ENCODE measurements at places on chromosomes 1 and 21.

- no peak for DNase-seq
These were observed 299.5 kb upstream of the FMN2 start for GRCh38 chr1:239792157-239792556.

DNA sequence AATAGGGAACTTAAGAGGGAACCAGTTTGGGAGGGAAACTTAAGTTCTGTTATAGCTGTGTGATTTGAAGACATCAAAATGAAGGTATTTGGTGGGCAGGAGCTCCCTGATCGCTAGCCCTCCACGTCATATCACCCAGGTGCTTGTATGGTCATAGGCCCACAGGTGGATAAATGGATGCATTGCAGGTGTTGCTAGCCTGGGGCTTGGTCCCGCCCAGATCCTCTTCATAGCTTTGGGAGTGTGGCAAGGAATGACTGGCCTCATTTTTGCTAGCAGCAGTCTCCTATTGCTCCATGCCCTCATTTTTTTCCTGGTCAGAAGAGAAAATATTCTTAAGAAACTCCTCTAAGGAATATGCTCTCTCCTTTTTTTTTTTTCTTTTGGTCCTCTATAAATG is 11.3 kb downstream of the GNPAT start:
- no peak for DNase-seq

DNA sequence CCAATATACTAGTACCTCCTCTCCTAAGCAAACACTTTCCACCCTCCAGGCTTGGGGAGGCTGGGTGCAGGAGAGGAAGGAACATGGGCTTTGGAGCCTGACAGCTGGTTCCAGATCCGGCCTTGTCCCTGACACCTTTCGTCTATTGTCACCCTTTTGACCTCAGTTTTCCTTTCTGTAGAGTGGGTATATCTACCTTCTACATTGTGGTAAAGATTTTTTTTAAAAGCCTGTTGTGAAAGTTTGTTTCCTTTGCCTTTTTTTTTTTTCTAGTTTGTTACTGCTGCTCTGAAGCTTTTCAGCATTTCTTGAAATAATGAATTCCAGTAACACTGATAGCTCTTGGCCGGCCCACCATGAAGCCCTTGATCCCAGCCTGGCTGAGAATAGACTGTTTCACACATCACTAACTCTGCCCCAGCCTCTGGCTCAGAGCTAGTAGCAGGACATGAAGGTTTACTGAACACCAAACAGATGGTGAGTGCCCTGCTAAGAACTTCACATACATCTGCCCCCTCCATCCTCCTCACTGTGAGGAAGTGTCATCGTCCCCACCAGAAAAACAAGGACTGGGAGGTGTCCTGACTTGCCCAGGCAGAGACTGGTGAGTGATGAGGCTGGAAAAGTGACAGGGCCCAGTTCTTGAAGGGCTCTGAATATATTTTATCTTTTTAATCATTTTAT is 33.0 kb upstream of the ID3 start:
- no peak for DNase-seq

GRCh38 chr1:7171168-7171567 is 385.9 kb downstream of the CAMTA1 start:
- no peak for DNase-seq

DNA sequence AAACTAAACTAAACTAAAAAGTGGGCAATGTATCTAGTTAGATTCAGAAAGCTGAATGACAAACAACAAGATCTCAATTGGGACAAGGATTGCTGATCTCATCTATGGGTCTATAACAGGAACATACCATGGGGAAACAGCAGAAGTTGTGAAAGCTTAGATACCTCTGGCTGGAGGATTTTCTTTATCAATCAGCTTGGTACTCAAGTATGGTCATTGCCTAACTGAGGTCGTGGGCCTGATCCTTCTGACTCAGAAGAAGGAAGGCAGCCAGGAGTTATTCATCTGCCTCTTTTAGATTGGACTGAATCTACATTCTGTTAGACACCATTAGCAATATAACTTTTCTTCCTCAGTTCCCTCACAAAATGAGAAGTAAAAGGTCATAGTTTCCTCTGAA is 39.7 kb downstream of the DNTTIP2 start:
- DNase-seq = no peak

DNA sequence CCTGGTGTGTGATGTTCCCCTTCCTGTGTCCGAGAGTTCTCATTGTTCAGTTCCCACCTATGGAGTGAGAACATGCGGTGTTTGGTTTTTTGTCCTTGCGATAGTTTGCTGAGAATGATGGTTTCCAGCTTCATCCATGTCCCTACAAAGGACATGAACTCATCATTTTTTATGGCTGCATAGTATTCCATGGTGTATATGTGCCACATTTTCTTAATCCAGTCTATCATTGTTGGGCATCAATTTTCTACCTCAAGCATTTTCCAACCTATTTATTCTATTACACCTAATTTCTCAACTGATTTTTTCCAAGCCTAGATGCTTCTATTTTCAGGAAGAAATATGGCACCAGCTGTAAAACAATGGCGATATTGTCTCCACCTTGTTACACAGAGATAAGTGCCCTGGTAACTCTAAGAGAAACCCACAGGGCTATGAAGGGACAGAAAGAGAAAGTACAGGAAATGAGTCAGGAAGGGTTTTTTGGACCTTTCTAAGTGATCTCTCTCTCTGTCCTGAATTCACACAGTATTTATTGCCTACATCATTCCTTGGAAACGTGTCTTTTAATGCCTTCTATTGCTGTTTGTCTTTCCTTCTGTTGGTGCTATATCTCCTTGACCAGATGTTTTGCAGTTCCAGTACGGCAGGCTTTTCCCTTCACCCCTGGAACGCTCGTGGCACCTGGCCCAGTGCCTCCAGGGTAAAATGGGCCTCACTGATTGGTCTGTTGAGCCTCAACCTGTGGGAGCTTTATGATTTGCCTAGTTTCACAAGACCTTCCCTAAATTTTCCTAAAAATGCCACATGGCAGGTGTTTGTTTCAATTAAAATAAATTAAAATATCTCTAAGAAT is 14.6 kb upstream of the JAK1 start:
- no peak for DNase-seq

- DNase-seq = no peak
These were observed 72.1 kb upstream of the SIM2 start for GRCh38 chr21:36626791-36627190.

DNA sequence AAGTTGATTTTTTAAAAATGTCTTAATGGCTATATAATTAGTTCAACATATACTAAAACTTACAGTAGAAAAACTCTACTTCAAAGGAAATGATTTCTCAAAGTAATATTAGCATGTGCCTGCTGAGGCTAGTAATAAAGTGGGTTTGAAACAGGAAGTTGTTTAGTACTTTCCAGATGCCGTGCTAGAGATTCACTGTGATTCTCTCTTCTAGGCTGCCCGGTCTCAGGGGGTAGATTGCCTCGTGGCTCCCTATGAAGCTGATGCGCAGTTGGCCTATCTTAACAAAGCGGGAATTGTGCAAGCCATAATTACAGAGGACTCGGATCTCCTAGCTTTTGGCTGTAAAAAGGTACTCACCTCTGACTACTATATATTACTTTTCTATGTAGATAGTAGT is 9.1 kb downstream of the EXO1 start:
- no peak for DNase-seq

DNA sequence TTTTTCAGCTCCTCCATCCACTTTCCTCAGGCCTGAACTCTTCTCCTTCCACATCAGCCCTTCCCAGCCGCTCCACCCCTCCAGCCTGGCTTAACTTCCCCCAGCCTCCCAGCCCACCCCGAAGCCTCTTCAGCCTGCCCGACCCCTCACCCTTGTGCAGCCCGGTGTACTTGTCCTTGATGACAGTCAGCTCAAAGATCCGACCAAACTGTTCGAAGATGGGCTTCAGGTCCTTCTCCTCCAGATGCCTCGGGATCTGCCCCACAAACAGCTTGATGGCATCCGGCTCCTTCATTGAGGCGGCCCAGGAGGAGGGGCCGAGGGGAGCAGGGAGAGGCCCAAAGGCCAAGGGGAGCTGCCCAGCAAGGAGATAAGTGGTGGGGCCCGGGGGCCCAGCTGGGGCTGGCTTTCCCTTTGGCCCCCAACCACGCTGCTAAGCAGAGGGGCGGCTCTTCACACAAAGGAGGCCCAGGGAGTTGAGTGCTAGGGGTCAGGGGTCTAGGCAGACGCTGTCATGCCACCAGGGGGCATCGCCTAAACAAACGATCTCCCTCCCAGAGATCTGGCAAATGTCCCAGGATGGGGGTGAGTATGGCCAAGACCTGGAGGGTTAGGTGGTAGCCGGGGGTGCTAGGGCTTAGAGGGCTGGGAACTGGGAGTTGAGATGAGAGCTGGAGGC is 738 bp downstream of the CELF3 start:
- DNase-seq = peak; percentile 30

DNA sequence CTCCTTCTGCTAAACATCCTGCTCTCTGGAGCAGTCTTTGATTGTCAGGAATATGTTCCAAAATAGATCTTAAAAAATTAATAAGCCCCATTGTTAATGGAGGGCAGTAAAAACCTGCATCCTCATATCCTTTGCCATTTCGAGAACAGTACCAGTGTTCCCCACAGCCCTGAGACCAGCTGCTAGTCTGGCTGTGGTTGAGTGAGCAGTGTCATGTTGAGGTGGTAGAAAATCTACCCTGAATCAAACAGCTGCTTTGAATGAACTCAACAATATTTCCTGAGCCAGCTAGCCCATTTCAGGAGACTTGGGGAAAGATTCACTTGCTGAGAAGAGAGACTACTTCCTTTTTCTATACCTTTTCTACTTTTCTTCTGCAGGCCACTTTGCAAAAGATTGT is 24.4 kb downstream of the FABP3 start:
- no peak for DNase-seq

GRCh38 chr1:153795330-153795837 is 20.2 kb downstream of the SLC27A3 start:
- DNase-seq = no peak

DNA sequence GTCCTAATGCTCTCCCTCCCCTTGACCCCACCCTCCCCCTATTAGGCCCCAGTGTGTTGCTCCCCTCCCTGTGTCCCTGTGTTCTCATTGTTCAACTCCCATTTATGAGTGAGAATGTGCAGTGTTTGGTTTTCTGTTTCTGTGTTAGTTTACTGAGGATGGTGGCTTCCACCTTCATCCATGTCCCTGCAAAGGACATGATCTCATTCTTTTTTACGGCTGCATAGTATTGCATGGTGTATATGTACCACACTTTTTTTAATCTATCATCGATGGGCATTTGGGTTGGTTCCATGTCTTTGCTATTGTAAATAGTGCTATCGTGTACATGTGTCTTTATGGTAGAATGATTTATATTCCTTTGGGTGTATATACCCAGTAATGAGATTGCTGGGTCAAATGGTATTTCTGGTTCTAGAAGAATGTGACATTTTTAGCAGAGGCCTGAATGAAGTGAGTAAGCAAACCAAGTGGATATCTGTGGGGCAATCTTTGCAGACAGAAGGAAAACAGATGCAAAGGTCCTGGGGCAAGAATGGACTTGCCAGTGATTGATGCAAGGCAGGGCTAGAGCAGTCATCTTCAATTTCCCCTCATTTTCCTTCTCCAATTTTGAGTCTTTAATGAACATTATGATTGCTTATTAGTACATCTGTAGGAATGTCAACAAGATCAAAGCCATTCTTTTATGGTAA is 50.2 kb downstream of the UBE4B start:
- DNase-seq = no peak

DNA sequence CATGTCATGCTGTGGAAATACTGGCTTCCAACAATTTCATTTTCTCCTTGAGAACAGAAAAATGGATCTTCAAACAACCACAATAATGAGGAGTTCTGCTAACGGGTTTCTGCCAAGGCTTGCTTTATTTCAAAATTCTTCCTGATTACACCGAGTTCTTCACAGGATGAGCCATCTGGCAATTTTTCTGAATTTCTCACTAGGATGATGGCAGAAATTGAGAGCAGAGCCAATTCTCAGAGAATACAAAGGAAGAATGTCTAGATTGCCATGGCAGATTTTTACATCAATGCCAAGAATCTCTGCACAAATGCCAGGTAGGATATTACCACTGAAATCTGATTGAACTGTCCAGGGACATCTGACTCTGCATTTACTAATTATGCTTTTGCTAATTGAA is 619.0 kb upstream of the CHRM3 start:
- DNase-seq = no peak

DNA sequence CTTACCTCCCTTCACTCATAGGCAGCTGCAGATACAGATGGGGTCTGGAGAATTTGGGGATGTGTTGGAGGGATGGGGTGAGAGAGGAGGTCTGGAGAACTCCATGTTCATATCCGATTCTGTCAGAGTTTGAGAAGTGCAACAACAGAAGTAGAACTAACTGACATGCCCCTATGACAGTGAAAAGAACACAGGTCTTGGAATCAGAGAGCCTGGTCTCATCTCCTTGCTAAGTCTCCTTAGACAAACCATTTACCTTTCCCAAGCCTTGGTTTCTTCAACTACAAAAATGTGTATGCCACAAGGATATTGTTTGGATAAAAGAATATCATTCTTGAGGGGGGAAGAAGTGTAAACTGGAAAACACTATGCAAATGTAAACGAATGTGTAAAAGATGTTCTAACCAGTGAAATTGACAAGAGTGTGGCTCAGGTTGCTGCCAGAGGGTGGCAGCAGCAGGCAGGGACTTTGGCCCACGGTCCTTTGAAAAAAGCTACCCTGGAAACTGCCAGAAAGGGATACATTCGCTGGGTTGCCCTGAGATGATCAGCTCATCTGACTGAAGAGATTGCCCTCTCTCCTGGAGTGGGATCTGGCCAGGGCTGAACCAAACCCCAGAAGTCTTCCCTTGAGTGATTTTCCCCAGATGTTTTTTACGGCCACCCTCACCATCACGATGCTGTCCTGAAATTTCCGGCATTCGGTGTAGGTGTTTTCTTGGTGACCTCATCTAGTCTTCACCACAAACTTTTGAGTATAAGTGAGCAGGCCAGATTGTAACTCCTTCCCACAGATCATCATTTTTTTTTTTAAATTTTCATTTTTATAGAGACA is 17.0 kb upstream of the CD2 start:
- peak; percentile 66 for DNase-seq

- no peak for DNase-seq
These were observed 31.0 kb upstream of the MAN1A2 start for GRCh38 chr1:117336088-117336817.

DNA sequence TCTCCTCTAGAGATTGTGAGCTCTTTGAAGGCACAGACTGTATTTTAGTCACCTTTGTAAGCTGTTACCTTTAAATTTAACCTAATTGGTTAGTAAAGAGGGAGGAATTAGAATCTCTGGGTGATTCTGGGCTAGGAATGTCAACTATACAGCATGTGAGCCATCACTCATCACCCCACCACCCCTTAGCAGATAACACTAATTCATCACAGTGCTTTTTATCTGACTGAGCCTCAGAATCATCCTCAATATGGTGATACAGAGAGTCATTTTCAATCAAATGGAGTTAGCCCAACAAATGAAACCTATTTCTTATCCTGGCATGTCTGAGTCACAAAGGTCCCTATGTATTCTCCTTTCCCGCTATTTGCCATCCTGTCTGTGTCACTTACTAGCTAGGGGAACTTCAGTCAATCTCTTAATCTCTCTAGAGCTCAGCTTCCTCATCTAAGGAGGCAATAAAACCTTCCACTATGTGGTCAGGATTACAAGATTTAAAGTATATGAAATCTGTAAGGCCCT is 13.3 kb downstream of the KCNJ10 start:
- DNase-seq = no peak

- no peak for DNase-seq
These were observed 463.0 kb downstream of the DSCAM start for GRCh38 chr21:40383951-40384350.

Data from NT2/D1 (cell line).